ENCODE measurements at places on chromosomes 16 and 17.

GRCh38 chr17:57111386-57111785, 26.3 kb downstream of the AKAP1 start:
- DNase-seq, result no peak

GRCh38 chr16:84874004-84874435, 54.2 kb downstream of the CRISPLD2 start:
- no peak for DNase-seq

GRCh38 chr17:10776381-10776780, 27.5 kb downstream of the TMEM238L start:
- DNase-seq, result no peak

DNA sequence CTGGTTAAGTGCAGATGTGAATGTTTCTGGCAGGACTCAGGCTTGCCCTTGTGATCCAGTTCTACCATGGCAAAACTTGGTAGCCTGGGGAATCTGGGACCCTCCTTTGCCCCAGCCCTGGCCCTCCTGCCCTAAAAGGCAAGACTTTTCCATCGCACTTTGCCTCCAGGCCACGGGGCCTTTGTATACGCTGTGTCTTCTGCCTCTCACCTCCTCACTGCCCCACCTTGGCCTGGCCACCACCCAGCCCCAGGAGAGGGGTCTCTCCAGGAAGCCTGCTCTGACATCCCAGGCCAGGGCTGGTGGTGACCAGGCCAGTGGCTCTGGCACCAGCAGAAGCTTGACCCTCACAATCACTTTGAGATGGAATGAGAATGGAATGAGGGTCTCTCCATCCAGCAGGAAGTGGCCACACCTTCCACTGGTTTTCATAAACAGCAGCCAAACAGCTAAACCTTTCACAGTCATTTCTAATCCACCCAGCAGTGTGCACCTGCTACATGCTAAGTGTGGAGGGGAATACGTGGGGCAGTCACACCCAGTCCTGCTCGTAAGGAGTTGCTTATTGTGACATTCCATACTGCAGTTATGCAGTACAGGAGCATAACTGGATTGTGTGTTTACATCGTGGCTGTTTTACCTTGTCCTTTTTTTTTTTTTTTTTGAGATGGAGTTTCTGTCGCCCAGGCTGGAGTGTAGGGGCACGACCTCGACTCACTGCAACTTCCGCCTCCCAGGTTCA, 1.6 kb upstream of the MRPL38 start:
- DNase-seq, result no peak

- no peak for DNase-seq
Measured at GRCh38 chr16:13621639-13622038, 298.3 kb upstream of the ERCC4 start.

DNA sequence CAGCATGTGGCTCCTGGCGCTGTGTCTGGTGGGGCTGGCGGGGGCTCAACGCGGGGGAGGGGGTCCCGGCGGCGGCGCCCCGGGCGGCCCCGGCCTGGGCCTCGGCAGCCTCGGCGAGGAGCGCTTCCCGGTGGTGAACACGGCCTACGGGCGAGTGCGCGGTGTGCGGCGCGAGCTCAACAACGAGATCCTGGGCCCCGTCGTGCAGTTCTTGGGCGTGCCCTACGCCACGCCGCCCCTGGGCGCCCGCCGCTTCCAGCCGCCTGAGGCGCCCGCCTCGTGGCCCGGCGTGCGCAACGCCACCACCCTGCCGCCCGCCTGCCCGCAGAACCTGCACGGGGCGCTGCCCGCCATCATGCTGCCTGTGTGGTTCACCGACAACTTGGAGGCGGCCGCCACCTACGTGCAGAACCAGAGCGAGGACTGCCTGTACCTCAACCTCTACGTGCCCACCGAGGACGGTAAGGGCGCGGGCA, 645 bp downstream of the NLGN2 start:
- no peak for DNase-seq

DNA sequence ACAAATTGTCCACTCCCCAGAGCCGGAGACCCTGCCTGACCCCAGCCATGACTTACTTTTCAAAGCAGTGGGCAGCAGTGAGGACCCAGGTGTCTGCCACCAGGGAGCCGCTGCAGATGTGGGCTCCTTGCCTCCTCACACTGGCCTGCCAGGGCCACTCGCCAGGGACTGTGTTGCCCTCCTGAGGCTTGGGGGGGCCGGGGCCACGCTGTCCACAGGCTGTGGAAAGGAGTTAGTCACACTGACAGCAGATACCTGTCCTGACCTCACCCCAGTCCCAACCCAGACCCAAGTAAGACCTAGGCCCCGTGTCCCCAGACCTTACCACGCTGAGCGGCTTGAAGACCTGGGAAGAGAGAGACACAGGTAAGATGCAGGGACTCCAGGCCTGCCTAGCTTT, 1.3 kb downstream of the PRSS53 start:
- no peak for DNase-seq

- no peak for DNase-seq
Measured at GRCh38 chr17:28470914-28471366, 2.5 kb upstream of the SLC13A2 start.

DNA sequence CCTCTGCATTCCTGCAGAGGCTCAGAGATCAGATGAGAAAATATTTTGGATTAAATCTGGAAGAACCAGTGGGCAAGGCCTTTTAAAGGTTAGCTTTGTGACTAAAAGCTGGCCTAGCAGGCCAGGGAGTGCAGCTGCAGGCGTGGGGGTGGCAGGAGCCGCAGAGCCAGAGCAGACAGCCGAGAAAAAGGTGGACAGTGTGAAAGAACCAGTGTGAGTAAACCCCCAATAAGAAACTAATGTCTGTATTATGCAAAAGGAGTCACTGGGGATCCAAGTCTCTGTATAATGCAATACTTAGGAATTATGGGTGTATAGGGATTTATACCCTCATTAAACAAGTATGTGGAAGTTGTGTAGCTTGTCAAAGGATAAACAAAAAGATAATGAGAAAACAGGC, 21.4 kb upstream of the SPACA3 start:
- DNase-seq, result no peak

DNA sequence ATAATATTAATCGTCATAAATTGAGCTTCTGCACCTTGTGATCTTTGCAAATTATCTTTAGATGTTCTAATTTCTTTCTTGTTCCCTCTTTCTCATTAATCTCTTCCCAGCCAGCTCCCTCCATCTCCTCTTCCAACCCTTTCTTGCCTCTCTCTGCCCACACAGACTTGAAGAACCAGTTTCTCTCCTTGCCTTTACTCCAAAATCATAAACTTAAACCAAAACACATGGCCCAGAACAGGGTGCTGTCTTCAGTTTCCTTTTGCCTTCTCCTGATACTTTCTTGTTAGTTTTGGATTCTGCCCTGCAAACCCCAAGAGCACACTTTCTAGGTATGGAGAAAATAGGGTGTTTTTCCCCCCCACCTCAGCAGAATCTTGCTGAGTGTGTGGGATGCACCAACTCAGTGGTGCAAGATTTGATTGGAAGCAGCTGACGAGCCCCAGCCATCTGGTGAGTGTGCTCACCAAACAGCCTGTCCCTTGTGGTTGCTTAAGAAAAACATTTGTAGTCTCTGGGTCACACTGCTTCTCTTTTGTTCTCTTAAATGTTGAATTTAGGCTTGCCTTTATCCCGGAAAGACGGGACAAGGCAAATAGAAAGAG, 175.8 kb upstream of the MAF start:
- DNase-seq, result no peak

- DNase-seq, result no peak
Measured at GRCh38 chr16:59783191-59783590, 1049.1 kb upstream of the GOT2 start.

DNA sequence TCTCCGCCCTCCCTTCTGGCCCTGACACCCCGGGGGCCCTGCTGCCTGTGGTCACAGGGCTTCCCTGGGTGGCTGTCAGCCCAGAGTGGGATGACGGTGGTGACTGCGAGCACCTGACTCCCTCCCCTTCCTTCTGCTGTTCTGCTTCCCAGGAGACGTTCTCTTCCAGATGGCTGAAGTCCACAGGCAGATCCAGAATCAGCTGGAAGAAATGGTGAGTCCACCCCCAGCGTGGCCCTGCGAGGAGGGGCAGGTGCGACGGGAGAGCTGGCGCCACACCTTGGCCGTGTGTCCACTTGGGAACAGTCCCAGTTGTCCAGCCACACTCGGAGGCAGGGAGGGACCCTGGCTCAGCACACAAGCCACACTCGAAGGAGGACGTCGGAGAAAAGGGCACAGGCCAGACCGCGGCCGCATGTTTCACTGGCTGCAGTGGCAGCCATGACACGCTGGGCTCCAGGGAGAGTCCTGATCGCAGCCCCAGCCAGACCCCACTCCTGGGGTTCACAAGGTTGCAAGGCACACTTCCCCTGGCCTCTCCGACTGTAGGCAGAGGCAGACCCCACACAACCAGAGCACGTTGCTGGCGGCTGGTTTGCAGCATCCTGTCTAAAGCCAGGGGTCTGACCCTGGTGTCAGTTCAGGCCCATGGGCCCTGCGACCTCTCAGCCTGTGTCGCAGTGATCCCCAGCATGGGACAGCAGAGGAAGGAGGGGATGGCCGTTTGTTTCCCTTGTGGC, 49.9 kb downstream of the BAIAP2 start:
- DNase-seq, result no peak

- no peak for DNase-seq
Measured at GRCh38 chr17:81517339-81518112, 4.9 kb upstream of the ACTG1 start.

DNA sequence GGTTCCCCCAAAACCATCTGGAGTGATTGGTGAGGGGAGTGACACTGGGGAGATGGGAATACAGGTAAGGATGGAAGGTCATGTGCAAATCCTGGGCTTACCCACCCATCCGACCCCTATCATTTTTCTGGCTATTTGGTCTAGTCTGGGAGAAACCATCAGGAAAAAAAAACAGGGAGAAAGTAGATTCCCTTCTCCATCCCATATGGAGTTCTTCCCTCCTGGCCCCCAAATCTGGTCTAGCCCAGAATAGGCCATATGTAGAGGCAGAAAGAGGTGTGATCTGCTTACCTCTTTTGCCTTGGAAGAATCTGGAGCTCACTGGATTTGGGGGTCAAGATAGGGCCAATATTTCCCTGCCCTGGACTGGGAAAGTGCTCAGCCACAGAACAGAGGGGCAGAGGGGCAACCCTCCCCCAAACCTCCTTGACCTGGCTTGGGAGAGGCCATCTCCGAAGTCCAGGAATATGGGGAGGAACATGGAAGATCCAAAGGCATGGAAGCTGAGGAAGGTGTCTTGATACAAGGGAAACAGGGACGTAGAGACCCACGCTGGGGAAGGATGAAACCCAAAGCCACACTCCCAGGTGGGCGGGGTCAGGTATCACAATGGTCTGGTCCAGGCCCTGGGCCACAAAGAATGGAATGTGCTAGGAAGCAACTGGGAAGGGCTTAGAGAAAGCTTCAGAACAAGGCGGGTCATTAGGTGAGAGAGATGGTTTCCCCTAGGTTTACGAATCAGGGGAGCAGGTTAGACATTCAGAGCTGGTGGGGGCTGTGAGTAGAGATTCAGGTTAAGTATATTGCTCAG, 16.2 kb downstream of the CHRNB1 start:
- DNase-seq, result no peak

DNA sequence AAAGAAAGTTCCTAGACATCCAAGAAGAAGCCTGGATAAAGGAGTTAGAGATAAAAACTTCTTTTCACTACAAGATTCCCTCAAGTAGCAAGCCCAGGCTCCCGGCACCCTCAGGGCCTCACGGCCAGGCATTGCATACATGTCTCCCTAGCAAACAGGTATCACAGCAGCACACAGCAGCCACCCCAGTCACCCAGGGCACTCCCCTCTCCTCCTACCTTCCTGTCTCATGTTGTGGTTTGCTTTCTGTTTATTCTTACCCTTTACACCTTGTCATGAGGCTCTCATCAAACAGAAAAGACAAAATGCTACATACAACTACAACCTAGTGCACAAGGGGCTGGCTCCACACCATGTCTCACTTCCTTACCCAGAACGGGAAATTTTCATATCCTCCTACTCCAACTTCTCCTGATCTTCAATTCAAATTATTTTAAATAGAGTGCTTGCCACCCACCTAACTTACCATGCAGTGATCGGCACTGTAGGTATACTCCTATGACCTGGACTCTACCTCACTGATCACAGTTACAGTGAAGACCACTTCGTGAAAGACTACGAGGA, 42.7 kb downstream of the XPO6 start:
- no peak for DNase-seq

DNA sequence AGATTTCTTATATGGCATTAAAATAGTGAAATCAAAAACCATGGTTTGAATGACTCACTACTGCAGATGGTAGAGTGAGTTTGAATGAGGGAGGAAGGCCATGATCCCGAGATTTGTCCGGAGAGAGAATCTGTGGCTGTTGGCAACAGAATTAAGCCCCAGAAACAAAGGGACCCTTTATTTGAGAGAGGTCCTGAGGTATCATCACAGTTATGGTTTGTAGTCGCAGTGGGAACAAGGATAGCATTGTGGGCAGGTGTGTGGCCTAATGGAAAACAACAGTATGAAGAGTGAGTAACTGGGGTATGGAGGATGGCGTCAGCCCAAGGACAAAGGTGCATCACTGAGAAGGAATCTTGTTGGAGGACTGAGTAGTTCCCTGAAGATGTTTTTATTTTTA, 8.5 kb upstream of the ZFP3 start:
- no peak for DNase-seq

GRCh38 chr16:49602201-49602975, 228.8 kb downstream of the C16orf78 start:
- no peak for DNase-seq

DNA sequence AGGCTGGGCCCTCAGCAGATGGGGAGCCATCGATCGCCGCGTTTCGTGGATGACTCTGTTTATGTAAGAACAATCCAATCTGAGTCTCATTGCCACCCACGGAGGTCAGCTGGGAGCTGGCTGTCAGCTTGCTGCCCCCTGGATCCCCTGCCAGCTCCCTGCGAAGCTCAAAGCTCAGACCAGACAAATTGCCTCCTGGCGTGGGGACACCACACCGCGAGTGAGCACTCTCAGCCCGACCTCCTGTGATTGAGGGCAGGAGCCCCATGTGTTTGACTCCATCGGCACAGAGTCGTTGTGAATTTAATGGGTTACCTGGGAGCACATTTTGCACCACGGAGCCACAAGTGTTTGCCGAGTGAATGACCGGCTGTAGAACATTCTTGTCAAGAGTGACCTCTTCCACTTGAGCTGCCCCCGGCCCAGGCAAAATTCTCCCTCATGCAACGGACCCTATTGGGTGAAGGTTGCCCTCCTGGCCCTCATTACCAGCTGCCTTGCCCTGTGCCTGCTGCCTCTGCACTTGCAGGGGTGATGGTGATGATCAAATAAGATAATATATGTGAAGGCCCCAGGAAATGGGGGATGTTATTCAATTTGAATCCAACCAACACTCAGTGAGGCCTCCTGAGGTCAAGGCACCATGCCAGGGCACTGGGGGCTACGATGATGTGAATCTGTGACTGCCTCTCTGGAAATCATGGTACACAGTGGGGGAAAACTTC, 7.6 kb upstream of the GFAP start:
- no peak for DNase-seq

DNA sequence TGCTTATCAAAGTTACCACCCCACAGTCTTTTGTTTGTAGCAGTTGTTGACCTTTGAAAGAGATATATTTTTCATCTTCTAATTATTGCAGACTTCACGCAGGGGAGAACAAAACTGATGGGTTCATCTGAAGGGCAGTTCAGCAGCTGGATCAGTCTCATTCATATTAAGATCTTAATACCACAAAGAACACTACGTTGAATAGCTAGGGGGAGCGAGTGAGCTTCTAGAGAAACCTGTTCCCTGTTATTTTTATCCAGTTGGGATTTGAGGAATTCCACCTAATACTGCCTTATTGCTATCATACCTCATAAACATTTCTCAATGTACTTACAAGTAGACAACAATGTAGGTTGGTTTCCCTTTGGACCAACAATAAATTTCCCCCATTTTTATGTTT, 306.1 kb upstream of the KIF2B start:
- DNase-seq, result no peak

- DNase-seq, result no peak
Measured at GRCh38 chr17:78526231-78527025, 50.8 kb downstream of the DNAH17 start.
